ENCODE measurements at places on chromosomes 5 and 9. TPM values are rescaled to one million over a fixed set of nuclear protein-coding genes. Genes with fewer than 3 reads are reported as not detected.

Gene BSPRY
- 4.2 TPM for total RNA-seq

DNA sequence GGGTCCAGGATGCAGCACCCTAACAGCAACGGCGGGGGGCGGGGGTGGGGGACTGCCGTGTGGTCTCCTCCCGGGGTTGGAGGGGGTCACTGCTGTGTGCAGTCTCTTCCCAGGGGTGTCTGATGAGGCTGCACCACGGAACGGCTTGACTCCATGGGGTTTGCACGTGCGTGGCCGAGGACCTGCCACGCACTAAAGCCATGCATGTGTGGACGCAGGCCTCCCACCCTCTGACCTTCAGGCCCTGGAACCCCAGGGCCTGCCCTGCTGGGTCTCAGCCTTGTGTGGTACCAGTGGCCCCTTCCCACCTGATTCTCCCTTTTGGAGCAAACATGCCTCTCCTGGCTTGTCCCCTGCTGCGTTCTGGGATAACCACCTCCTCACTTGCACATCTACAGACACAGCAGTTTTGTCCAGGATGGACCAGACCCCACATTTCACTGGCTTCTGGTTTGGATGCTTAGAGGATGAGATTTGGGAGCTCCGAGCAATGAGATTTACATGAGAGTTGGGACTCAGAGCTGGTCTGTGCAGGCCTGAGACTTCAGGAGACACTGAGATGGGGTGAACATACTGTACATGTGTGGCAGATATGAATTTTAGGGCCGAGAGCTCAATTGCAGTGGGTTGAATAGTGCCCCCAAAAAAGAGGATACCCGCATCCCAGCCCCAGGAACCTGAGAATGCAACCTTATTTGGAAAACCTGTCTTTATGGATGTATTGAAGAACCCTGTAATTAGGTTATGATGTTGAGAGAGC lies 45.8 kb downstream of the SLC12A7 start:
- DNase-seq: no peak

DNA sequence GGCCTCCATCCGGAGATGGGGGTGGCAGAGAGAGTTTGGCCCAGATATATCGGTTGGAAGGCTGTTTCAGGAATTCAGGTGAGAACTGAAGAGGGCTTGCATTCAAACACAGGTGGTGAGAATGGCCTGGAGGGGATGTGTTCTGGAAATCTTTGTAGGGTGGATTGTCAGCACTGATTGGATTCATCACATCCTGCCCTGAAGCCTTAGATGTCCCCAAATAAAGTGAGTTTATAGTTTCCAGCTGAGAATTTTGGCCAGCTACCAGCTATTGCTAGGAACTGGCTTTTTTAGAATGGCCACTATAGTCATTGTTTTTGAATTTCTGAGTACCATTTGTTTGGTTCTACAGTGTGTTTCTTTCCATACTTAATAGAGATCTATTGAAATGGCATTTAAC lies 46.1 kb upstream of the ANKH start:
- DNase-seq: no peak

- no peak for DNase-seq
These were observed 431.6 kb downstream of the PRR16 start for GRCh38 chr5:120895660-120896059.

DNA sequence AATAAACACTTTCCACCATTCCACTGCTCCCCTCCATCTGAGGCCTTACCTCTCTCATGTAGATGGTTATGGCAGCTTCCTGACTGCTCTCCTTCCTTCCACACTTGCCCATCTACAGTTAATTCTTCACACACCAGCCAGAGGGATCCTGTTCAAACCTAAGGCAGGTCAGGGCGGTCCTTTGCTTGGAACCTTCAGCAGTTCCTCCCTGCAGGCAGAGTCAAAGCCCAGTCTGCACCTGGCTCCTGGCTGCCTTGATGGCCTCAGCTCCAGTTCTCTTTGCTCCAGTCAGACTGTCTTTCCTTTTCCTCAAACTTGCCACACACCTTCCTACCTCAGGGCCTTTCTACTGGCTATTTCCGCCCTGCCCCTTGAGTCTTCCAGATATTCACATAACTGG lies 30.2 kb upstream of the NR3C1 start:
- DNase-seq: no peak

DNA sequence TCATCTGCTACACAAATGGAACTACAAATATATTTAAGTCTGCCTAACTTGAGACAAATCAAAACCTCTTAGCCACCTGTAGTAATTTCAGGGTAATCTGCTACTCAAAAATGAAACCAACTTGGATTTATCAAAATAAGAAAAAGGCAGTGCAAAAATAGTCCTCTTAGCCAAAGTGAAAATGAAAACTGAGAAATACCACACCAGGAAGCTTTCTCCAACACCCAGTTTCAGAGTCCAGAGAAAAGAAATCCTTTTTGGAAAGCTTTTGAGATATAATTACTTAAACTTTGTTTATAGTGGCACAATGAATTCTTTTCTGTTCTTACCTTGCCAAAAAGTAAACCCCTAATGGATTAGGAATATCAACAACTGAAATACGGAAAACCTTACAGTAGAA lies 990.4 kb downstream of the EFNA5 start:
- no peak for DNase-seq

DNA sequence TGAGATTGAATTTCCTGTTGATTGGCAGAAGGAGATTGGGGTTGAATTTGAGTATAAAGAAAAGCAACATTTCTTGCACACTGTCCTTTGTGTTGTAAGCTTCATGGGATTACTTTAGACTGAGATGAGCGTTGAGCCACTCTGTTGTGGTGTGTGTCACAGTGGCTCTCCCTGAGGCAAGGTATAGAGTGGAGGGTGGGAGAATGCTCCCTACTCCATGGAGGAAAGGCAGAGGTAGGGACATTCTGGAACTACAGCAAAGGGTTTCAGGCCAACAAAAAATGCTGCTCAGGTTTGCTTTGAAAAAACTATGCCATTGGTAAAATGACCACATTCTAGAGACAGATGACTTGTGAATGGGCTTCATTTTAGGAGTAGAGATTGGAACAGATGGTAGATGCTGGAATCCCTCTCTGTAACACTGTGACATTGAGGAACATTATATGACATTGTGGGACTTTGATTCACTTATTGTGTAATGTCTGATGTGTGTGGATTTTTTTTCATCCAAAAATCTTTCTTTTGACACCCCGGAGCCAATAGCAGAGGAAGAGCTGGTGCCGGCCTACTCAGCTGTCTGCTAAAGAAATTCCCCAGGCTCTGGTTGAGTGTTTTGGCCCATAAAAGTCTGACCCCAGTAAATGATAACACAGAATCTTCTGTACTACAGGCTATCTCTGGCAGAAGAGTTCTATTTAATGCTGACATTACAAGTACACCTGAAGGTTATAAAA lies 6.2 kb upstream of the CEP120 start:
- DNase-seq: no peak

- DNase-seq: no peak
These were observed 17.2 kb downstream of the STARD4 start for GRCh38 chr5:111495159-111495558.

DNA sequence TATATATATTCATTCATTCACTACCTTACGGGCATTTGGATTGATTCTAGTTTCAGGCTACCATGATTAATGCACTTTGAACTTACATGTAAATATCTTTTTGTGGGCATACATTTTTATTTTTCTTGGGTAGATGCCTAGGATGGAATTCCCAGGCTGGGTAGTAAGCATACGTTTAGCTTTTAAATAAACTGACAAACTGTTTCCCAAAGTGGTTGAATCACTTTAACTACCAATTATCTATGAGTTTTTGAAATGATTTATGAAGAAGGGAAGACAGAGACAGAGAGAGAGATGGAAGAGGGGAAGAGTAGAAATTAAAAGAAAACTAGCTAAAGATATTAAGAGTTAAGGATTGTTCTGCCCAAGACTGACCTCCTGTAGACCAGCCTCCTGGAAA lies 612.6 kb downstream of the PSAT1 start:
- no peak for DNase-seq

GRCh38 chr5:157877821-157878220 lies 18.9 kb upstream of the CLINT1 start:
- DNase-seq: no peak

DNA sequence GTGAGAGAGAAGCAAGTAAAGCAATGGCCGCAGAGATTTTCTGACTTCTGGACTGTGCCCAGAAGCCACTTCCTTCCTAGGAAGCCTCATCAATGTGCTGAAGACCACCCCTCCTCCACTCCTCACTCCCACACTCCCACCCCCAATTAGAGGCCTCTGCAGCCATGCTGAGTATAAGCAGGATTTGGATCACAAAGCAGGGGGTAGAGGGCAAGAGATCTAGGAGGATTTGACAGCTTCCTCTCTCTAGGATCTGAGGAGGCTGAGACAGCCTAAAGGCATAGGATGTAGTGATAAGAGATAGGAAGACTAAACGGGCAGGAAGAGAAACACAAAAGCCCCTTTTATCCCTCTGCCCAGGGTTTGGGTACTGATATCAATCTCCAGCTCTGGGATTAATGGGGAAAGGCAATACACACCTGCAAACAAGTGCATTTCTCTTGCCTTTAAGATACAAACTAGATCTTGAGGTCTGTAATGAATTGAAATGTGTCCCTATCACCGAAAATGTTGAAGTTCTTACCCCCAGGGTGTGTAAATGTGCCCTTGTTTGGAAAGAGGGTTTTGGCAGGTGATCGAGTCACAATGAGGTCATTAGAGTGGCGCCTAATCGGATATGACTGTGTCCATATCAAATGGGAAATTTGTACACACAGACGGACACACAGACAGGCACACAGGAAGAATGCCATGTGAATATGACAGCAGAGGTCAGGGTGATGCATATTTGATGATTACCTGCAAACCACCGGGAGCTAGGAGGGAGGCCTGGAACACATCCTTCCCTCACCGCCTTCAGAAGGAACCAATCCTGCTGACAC lies 28.5 kb downstream of the KCNV2 start:
- no peak for DNase-seq

DNA sequence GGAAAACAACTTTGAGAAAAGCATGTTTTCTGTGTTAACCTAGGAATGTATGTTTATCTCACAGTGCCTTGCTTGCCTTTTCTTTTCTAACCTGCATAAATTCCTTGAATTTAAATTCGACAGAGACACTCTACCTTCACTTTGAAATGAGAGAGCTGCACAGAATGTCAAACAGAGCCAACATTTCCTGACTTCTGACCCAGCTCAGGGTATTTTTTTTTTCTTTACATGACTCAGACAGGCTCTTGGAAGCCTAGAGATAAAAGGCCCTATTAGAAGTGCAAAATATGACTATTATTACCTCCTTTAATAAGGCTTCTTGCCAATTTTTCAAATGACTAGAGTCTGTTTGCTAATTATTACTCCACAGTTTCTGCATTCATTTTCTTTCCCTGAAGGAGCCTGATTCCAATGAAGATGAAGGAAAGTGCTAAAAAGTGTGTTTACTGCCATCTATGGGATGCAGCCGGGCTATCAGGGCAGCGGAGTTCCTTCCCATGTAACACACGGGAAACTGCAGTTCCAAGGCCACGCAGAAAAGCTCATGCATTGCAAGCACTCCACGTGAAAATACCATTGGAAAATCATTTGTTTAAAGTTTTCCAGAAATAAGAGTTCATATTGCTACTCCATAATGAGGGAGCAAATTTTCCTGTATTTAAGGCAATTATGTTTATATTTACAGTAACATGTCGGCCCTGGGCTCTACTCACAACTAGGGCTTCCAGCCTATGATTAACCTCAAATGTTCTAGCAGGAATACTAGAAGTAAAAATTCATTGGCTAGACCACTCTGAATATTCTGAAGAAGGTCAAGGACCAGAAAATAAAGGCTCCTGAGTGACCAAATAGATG lies 485.6 kb downstream of the ZSWIM6 start:
- peak; percentile 29 for DNase-seq

DNA sequence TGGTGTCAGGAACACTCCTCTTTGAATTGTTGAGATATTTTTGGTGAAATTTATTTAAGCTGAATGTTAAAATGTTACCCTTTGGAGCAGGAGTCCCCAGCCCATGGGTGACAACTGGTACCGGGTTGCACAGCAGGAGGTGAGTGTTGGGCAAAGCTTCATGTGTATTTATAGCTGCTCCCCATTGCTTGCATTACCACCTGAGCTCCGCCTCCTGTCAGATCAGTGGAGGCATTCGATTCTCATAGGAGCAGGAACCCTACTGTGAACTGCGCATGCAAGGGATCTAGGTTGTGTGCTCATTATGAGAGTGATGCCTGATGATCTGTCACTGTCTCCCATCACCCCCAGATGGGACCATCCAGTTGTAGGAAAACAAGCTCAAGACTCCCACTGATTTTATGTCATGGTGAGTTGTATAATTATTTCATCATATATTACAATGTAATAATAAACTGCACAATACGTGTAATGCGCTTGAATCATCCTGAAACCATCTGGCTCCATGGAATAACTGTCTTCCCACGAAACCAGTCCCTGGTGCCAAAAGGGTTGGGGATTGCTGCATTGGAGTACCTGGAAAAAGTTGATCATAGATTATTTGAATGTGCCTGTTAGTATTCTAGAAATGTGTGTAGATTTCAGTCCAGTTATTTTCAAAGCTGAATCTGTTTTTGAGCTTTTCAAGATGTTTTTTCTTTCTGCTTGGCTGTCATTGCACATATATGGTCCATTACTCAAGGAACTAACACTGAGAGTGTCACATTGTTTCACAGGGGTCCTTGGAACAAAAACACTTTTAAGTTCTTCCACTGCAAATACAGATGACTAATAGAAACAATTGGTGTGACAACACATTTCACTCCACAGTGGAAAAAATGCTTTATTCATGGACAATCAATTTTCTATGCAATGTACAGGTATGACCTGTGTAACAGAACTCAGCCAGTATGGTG lies 104.6 kb upstream of the TNFAIP8 start:
- DNase-seq: no peak

Gene IL4
- total RNA-seq: not detected

DNA sequence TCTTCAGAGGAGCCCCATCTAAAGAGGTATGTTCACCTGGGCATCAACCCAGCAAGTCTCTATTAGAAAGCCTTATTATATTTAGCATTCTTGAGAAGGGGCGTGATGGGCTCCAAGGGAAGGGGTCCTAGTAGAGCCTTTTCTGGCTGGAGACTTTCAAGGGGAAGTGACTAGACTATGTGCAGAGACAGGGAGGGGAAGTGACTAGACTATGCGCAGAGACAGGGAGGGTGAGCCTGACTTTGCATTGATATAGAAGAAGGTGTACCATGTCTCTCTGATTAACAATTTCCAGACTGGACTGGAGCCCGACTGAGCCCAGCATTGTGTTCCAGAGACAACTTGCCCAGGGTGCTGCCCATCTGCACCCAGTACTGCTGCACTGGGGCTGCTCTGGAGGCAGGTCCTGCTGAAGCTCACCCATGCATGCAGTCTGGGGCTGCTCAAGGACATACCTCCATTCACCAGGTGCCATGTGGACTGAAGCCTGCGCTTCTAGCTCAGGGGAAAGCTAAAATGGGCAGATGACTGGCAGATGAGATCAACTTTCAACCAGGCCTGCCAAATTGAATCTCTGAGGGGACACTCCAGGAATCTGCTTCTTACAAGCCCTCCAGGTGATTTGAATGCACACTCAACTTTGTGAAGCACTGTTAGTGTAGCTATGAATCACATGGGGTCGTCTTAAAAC lies 83.0 kb upstream of the GNA14 start:
- DNase-seq: no peak

DNA sequence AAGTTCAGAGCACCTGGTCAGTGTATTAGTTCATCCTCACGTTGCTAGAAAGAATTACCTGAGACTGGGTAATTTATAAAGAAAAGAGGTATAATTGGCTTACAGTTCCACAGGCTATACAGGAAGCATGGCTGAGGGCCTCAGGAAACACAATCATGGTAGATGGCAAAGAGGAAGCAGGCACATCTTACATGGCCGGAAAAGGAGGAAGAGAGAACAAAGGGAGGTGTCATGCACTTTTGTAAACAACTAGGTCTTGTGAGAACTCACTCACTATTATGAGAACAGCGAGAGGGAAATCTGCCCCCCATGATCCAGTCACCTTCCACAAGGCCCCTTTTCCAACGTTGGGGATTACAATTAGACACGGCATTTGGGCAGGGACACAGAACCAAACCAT lies 28.8 kb upstream of the CAVIN4 start:
- no peak for DNase-seq

Gene NTNG2
- total RNA-seq: 2.4 TPM
